Stimulated activated CD8-positive, alpha-beta memory T cell treated with anti-CD3 and anti-CD28 coated beads, Interleukin-7, amount 100 ng/mL, for 4 hours (primary cell): ENCODE measurements at places on chromosomes 3 and 15.

DNA sequence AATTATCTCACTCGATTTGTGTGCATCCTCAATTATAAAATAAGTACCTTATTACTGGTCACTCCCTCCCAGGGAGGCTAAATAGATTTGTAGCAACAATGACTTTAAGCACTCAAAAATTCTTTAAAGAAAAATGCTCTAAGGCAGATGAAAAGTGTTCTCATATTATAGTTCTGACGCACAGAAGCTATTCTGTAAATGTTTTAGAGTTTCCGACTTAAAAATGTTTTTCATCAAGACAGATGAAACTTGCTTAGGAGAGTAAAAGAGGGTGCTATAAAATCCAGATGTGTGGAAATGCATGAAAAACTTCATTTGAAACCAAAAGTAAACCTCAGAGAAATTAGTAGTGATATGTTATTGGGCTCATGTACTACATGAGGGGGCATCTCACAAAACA is 398.4 kb upstream of the KCNMB2 start:
- DNase-seq, result no peak

DNA sequence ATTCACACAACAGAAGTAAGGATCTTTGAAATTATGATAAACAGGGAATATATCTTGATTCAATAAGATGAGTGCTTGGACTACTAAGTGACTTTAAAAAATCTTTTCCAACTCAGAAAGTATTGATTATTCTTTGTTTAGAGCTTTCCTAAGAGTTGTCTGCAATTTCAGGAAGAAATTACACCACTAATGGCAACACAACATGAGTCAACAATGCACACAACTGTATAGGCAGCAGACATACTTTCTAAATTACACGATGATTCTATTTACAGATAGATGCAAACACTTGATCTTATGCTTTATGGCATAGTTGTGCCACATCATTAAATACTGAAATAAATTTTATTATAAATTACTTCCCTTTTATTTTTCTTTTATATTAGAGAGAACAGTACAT is 4.4 kb downstream of the NAA50 start:
- DNase-seq, result no peak

DNA sequence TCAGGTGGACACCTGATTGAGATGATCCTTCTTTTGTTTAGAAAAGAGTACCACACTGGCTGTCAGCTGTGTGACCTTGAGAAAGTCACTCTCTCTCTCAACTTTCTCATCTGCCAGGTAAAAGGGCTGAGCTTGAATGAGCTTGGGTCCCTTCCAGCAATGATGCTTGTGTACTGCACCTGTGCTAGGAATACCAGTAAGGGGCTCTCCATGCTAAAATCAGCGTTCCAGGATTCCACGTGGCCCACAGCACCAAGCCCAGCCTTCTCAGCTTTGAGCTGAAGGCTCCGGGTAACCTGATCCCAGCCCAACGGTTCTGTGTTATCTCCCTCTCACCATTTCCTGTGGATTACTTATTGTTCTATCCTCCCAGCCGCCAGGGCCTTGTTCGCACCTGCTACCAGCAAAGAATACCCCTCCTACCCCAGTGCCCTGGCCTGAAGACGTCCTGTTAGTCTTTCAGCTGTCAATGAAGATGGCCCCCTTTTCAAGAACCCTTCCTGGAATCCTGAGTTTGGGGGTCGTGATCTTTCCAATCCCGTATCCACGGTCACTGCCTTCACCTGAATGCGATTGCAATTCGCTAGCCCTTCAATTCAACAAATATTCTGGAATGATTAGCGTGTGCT is 54.2 kb upstream of the CGNL1 start:
- DNase-seq, result no peak

DNA sequence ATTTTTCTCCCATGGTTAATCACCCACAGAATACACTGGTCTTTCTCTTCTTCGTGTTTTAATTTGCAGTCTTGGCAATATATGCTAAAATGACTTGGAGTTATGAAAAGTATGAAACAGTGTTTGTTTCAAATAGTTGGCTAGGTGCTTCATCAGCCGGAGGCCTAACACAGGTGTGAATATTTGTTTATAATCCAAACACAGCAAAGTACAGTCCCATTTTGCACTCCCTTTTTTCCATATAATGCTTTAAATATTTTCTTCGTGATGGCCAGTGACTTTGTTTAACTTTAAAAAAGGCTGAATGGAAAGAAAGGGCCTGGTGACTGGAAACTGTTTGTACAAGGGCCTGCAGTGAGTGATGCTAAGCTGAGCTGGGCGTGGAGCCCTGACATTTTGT is 219.7 kb upstream of the LRIG1 start:
- DNase-seq, result no peak

DNA sequence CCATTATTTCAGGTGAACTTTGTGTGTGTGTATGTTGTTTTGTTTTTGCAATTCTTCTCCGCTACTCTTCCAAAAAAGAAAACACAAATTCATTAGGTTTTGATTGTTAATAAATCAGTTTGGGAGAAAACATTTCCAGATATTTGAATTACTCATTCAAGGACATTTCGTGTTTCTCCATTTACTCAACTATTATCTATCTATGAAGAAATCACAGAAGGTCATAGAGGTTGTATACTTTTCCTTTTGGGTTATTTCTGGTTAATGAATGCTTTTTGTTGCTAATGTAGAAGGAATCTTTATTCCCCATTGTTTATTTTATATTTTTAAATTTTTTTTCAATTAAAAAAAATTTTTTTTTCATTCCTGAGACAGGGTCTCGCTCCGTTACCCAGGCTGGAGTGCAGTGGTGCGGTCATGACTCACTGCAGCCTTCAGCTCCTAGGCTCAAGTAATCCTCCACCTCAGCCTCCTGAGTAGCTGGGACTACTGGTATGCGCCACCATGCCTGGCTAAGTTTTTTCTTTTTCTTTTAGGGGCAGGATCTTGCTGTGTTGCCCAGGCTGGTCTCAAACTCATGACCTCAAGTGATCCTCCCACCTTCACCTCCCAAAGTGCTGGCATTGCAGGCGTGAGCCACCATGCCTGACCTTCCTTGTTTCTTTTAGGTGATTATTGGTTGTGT is 28.4 kb downstream of the IGF1R start:
- no peak for DNase-seq

GRCh38 chr15:90456236-90456635 is 68.2 kb downstream of the IQGAP1 start:
- DNase-seq, result no peak
